ENCODE measurements at places on chromosomes 11 and 22.

GRCh38 chr22:30021881-30022619, 58.2 kb upstream of the HORMAD2 start:
- DNase-seq, result no peak

- peak; percentile 81 for DNase-seq
Observed at GRCh38 chr11:123261345-123262106, 66.5 kb upstream of the CLMP start.

DNA sequence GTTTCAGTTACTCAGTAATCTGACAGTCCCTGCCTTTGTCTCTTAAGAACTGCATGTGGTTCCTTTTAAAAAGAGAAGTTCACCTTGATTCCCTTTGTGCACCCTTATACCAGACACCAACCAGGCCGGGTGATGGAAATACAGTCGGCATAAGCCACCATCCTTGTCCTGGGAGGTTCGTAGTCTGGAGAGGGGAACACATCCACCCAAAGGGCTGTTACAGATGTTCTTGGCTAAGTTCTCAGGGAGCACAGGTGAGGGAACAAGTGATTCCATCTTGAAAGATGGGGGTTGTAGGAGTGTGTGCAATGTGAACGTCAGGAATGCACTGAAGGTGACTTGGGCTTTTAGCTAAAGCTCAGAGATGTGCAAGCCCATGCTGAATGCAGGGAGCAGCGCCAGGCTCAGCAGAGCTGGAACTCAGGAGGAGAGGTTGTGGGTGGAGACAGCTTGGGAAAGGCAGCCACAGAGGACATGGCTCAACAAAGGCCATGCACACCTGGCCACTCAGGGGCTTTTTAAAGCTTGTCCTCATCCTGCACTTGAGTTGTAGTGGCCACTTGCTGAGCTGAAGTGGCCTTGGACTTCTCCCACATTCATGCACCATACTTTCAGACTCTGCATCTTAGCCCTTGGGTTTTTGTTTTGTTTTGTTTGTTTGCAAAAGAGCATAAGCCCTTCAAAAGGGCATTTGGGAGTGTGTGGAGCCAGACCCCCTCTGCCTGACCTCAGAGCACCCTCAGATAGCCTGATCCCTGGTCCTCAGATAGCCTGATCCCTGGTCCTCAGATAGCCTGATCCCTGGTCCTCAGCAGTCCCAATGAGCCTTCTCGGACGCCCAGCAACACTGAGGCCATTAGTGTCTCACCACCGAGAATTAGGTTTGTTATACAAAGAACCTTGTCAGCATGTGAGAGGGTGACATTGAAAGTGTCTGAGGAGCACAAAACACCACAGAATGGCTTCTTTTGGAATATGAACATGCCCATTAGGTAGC, 12.7 kb upstream of the TMA7B start:
- DNase-seq, result no peak

GRCh38 chr11:16738947-16739815, 734 bp downstream of the C11orf58 start:
- no peak for DNase-seq
